ENCODE measurements at places on chromosomes 4 and X.

GRCh38 chr4:184168406-184169019 is 49.2 kb downstream of the ENPP6 start:
- peak; percentile 61 for DNase-seq

- no peak for DNase-seq
These were observed 329.1 kb downstream of the FBXW7 start for GRCh38 chr4:152206646-152207377.

GRCh38 chr4:21792736-21793135 is 155.8 kb downstream of the KCNIP4 start:
- DNase-seq: no peak

- no peak for DNase-seq
These were observed 43.1 kb upstream of the FGF2 start for GRCh38 chr4:122783301-122784215.

- peak; percentile 25 for DNase-seq
These were observed 133.4 kb downstream of the TBC1D19 start for GRCh38 chr4:26717332-26717731.

GRCh38 chr4:18369561-18369960 is 348.0 kb upstream of the LCORL start:
- no peak for DNase-seq

GRCh38 chr4:34194585-34194984 is 2049.7 kb downstream of the ARAP2 start:
- no peak for DNase-seq

- DNase-seq: no peak
These were observed 875.0 kb upstream of the IGFBP7 start for GRCh38 chr4:57985161-57985560.

DNA sequence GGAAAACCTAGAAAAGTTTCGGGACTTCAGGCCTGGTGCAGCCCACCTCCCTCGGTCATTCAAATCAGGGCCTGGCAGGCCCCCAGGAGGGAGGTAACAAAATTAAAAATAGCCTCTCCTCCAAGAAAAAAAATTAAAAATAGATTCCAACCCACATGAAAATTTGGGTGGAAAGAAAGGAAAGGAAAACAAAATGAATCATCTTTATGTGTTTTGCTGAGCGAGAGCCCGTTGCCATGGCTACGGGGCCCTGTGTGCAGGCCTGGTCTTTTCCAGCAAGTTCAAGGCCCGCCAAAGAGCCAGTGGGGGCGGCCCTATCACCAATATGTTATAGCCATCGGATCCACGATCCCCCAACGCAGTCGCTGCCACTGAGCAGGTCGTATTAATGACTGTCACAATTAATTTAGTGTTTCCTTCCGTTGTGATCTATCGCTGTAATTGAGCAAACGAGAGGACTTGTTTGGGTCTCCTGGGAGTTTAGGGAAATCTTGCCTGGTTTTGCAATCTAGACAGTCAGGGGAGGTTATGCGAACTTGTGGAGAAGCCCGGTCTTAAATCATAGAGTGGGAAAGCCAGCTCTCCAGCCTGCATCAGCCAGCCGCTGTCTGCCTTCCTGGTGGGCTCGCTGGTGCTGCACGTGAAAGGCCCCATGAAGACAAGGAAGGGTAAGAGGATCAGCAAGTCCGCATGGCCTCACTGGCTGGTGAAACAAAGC is 452.4 kb downstream of the BCOR start:
- DNase-seq: no peak

DNA sequence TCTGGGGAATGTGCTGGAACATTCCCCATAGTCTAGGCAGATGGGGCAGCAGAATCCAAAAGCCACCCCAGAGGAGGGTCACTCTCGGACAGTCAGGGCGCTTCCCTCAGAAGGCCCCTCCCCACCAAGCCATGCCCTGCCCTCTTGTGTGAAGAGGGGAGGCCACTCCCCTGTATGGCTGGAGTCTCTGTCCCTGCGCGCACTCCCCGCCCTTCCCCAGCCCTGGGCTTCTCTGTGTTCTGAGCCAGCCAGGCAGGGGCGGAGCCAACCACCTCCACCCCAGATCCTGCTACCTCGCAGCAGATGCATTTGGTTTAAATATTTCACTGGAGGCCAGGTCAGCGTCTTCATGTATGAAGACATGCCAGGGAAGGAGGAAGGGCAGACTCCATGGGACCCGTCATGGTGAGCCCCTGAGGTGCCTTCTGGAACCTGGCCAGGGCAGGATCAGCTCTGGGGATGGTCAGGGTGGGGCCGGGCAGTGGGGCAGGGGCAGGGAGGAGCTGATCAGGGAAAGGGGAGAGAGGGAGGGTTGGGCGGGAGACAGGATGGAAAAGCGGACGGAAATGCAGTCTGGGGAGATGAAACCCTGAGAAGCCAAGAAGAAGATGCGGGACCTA is 107.3 kb downstream of the ADRA2C start:
- no peak for DNase-seq

GRCh38 chrX:103739421-103739820 is 28.7 kb downstream of the TMEM31 start:
- DNase-seq: no peak

GRCh38 chr4:8472689-8473197 is 32.2 kb downstream of the TRMT44 start:
- no peak for DNase-seq

- DNase-seq: no peak
These were observed 44.4 kb downstream of the BBS12 start for GRCh38 chr4:122776916-122777315.

DNA sequence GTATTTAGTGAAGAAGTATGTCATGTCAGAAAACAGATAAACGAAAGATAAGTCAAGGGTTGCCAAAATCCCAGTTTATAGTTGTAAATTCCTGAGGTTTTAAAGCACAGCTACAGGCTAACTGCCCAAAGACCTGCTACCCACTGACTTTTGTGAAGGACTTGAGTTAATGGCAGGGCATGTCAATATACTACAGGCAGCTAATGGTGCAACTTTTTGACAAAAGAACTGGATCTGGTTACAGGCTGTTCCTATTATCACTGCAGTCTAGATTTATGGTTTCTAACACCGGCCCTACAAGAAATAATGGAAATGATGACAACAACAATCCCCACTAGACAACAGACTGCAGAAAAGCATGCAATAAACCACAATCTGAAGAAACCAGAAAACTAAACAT is 6.4 kb downstream of the SCML2 start:
- no peak for DNase-seq

- DNase-seq: no peak
These were observed 1520.7 kb upstream of the PCDH7 start for GRCh38 chr4:29199485-29199884.

GRCh38 chrX:84453351-84454246 is 48.7 kb downstream of the HDX start:
- no peak for DNase-seq

- DNase-seq: no peak
These were observed 37.3 kb upstream of the SPANXN2 start for GRCh38 chrX:143757887-143758286.

DNA sequence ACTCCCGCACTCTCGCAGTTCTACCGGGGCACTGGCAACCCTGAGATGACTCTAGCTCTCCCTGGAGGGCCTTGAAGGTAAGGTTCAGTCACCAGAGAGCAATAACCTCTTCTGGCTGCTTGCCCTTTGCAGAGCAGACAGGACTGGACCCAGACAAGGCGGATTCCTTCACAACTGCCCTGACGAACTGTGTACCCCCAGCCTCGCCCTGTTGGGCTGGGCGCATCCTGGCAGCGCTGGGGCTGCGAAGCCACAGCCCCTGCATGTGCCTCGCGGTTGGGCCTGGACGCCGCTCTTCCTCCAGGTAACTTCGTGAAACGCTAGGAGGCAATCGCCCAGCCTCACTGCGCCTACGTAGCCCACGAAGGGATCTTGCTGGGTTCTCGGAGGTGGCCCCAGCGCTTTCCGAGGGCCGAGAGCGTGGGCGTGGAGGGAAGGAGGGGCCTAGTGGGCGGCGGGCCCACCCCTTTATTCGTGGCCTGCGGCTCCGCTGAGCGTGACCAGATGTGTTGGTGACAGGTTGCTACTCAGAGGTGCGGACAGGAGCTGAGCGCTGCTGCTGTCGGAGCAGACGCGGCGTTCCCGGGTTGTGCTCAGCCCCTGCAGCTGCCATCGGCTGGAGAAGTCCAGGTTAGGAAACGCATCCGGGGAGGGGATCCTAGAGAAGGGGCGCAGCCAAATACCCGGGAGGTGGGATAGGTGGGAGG is 1.9 kb upstream of the MAMLD1 start:
- no peak for DNase-seq

- DNase-seq: peak; percentile 95
These were observed 8.1 kb downstream of the SH3BP2 start for GRCh38 chr4:2800691-2801596.

DNA sequence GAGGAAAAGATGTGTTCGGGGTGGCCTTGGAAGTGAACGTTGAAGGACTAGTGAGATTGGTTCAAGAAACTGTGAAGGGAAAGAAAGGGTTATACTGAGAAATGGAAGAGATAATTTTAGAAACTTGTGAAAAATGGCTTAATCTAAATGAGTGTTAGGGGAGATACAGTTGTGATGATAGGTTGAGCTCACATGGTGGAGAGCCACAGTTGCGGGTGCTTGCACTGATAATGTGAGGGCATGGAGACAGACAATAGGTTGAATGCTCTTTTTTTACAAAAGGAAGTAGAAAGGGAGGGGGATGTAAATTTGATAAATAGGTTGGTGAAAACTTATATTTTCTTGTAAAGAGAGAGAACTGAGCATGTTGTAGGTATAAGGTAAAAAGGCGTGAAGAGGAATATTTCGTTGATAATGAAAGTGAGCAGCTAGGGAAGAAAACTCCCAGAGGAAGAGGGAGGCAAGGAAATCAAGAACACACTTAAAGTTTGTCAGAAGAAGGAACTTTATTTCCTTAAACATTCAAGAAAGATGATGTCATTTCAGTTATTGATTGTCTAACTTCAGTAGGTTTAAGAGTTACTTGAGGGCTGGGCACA is 8.2 kb downstream of the AREG start:
- no peak for DNase-seq

GRCh38 chr4:52892880-52893279 is 30.8 kb downstream of the RASL11B start:
- DNase-seq: no peak

GRCh38 chrX:10828036-10828435 is 207.7 kb upstream of the MID1 start:
- no peak for DNase-seq

DNA sequence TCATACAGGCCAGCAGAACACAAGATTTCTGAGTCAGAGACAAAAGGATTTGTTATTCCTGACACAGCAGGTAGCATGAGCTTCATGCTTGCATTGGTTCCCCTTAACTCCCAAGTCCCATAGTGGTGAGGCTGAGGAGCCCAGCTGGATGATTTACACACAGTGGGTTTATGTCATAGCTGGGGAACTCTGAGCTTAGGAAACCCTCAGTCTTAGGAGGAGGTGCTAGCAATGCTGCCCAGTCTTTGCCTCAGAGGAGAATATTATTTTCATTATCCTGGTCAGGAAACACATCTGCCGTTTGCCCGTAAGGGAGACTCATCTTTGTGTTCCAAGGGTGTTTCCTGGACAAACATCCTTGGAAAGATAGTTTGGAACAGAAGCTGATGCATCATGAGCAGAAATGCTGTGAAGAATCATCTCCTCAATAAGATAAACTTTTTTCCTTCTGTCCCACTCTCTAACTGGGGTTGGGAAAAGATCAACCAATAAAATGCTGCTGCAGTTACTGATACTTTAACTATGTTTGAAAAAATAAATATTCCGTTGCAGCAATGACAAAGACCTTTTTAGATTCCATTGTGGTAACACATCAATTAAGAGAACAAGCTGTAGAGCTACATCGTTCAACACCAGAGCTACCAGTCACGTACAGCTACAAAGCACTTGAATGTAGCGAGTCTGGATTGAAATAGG is 146.8 kb downstream of the DCLK2 start:
- DNase-seq: no peak

DNA sequence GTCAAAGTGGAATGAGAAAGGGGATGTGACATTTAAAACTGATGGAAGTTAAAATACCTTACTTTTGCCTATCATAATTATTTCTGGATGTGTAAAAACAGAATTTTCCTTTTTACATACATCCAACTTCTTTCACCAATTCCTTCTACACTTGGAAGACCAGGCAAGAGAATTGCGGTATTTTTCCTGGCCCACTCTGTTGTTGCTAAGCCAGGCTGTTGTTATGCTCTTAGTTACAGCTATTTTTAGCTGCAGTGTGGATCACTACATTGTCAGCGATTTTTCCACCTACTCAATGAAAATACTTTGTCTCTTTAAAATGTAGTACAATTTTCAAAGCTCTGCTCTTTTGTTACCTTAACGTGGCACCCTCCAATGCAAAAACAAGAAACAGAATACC is 43.4 kb downstream of the NKX6-1 start:
- no peak for DNase-seq

GRCh38 chrX:68183612-68184214 is 249.6 kb downstream of the OPHN1 start:
- DNase-seq: peak; percentile 26

- no peak for DNase-seq
These were observed 31.5 kb upstream of the S100G start for GRCh38 chrX:16618422-16618821.
